ENCODE measurements at places on chromosomes 3 and 15.
A peak's percentile ranks its signal among the peaks of the same experiment; 100 is the strongest.

DNA sequence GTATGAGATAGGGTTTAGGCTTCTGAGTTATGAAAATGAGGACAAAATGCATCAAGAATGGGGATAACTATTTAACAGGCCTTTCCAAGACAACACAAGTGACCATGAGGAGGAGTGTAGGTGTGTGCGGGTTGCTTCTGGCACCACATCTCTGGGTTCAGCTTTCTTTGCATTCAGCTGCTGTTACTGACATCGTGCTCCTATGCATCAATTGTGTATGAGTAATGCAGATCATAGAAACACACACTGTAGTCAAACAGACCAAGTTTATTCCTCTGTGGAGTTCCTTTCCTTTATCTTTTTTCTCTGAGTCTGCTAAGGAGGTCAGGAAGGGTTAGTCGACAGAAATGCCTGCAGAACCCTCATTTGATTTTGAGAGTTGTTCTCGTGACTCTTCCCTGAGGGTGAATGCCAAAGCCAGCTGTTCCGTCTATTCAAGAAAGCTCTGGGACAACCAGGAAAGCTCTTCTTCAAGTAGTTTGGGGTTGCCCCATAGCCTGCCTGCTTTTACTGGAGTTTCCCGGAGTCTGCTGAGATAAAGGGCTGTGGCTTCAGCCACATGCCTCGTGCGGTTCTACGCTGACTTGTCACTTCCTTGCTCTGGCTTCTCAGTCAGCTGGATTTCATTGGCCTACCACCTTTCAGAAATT is 136.7 kb upstream of the TLE3 start:
- no peak for DNase-seq

GRCh38 chr15:78006567-78007205 is 70.8 kb downstream of the TBC1D2B start:
- no peak for DNase-seq

GRCh38 chr3:156473341-156473740 is 81.6 kb downstream of the SSR3 start:
- DNase-seq: no peak

- DNase-seq: no peak
Measured at GRCh38 chr3:174858353-174858752, 781 bp upstream of the NAALADL2 start.

GRCh38 chr3:127289706-127290575 is 2.1 kb upstream of the PRR20G start:
- DNase-seq: no peak

GRCh38 chr15:94298364-94298763 is 67.0 kb downstream of the MCTP2 start:
- DNase-seq: no peak

DNA sequence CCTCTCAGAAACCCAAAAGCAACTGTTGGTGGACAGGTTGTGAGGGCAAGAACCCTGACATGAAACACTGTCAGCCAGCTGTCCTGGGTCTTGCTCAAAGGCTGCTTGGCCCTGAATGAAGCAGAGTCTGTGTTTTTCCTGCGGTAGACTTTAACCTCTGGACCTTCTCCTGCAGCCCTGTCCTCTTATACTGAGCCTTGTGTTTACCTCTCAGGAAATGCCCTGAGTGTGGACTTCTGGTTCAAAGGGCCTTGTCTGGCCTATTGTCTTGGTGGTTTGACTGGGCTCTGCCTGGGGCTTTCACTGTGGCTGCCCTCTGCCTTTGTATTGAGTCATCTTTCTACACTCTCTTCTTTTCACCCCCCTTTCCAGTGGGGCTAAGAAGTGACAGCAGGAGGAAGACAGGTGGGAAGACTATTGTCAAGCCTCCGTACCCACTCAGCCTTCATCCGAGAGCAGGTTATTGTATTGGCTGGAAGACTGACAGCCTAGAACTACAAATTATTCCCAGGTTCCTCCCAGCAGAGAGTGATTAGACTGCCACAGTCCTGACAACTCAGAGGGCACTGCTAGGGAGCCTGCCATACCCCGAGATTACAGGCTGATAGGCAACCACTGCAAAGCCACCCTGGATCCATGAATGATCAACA is 3.5 kb downstream of the SEC13 start:
- DNase-seq: no peak

DNA sequence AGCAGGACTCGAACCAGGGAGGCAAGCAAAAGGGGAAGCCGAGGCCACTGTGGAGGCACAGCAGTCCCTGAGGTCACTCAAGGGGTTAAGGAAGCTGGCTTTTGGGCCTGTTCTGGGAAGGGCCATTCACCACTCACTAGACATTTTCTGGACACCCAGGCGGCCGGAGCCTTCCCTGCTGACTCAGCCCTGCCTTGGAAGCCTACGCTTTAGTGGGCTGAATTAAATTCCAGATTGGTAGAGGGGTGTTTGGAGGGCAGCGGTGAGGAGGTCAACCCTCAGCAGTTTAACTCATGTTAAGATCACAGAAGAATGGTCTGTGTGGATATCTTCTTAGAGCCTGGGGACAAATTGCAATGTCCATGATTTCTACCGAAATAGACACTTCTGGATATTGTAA is 152.8 kb downstream of the GABRG3 start:
- DNase-seq: no peak

GRCh38 chr15:55992769-55993110 is 672 bp downstream of the NEDD4 start:
- DNase-seq: peak; percentile 7

DNA sequence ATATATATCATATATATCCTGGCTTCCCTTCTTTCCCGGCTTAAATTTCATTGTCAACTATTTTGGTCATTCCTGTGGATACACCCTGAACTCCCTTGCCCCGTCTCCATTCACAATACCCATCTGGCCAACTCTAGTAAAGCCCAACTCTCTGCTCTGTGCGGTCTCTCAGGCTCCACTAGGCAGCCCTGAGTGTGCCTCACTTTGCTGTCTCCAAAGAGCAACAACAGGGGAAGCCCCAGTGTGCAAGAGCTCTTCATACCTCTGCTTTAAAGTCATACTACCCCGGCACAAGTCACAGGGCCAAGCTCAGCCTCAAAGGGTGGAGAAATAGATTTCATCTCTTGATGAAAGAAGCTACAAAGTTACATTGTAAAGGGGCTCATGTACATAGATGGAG is 18.9 kb upstream of the FEM1B start:
- no peak for DNase-seq

GRCh38 chr3:194732617-194733016 is 46.9 kb downstream of the FAM43A start:
- no peak for DNase-seq

DNA sequence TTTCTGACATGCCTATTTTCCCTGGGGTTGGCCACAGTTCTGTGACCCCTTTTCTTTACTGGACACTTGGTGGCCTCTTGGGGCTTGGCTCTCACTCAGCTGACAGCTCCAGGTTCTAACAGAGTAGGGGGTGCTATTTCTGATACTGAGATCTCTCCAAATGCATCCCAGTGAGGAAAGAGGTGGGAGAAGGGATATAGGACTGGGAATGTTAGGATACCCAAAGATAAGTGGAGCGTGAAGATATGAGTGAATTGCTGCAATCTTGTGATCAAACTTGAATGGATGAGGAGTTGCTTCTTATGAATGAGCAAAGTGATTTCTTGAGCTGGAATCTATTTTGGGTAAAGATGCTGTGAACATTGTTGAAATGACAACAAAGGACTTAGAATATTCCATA is 74.6 kb downstream of the ATP2B2 start:
- no peak for DNase-seq

DNA sequence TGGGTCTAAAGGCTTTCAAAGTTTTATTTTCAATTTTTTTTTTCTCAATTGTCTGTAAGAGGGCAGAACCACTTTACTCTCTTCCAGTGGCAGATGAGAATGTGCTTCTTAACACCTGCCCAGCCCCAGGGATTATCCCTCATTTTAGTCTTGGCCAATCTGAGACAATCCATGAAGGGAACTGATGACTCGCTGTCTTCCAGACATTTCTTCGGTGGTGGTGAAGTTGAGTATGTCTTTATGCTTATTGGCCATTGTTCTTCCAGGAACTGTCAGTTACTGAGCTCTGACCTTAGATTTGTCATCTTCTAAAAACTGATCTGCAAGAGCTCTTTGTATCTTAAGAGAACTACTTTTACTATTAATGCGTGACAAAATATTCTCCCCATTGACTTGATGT is 139.5 kb downstream of the TJP1 start:
- DNase-seq: no peak

DNA sequence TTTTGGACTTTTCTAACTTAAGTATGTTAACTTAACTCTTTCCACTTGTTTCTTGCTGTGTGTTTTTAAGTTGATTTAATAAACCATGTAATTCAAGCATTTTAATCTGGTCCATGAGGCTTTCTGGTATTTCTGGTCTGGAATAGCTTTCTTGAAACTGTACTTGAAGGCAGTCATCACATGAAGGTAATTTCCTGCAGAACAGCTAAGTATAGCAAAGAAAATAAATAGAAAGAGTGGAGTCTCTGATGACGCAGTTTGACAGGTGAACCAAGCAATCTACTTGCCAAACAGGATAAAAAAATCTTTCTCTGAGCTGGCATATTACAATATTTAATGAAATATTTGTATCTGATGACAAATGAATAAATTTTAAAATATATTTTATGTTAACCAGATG is 74.9 kb downstream of the BTLA start:
- DNase-seq: no peak

Data from SHP77 (cell line).